ENCODE measurements at places on chromosomes 3 and 15.

- H3K36me3 ChIP-seq = no peaks in the 10 kb centered on the region
- DNase-seq = no peak
- H3K27me3 ChIP-seq = peaks cover 38% of the 10 kb centered on the region
These were observed 127.8 kb upstream of the SLC7A14 start for GRCh38 chr3:170713653-170714052.

DNA sequence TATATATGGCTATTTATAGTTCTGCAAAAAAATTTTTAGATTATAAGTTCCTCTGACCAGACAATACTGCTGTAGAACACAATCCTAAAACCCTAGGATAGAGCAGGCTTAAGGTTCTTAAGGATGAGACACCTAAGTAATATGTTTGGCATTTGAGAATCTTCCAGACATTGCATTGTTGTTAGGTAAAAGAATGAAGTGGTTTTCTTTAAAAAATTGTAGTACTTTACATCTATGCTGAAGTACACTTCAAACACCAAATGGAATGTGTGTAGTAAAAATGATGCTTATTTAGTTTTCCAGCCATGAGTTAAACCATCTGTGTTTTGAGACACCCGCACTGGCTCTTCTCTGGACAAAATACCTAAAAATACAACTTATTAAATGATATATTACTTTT is 857.7 kb downstream of the OTOL1 start:
- no peaks in the 10 kb centered on the region for H3K4me1 ChIP-seq
- no peak overlapping the region for H3K4me3 ChIP-seq
- H3K36me3 ChIP-seq = no peaks in the 10 kb centered on the region
- DNase-seq = no peak
- no peaks in the 10 kb centered on the region for H3K27me3 ChIP-seq

GRCh38 chr3:100982710-100983109 is 10.5 kb downstream of the ABI3BP start:
- H3K27me3 ChIP-seq = peaks cover 4% of the 10 kb centered on the region
- H3K27ac ChIP-seq = no peak overlapping the region
- no peak overlapping the region for H3K4me3 ChIP-seq
- no peak for DNase-seq

DNA sequence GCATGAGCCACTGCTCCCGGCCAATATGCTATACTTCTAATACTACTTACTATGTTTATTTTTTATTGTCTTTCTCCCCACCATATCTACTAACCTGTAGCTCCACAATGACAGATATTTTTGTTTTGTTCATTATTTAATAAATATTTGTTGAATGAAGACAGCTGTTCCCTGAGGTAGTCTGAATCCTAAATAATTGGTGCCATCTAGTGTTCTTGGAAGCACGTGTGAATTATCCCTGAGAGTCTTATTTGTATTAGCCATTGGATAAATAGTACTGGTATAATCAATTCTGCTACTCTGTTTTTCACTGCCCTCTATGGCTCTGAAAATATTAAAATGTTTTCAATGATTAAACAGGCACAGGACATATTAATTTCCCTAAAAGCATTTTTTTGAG is 5.6 kb upstream of the APPL1 start:
- peaks cover 3% of the 10 kb centered on the region for H3K4me1 ChIP-seq
- DNase-seq = no peak
- no peaks in the 10 kb centered on the region for H3K36me3 ChIP-seq

DNA sequence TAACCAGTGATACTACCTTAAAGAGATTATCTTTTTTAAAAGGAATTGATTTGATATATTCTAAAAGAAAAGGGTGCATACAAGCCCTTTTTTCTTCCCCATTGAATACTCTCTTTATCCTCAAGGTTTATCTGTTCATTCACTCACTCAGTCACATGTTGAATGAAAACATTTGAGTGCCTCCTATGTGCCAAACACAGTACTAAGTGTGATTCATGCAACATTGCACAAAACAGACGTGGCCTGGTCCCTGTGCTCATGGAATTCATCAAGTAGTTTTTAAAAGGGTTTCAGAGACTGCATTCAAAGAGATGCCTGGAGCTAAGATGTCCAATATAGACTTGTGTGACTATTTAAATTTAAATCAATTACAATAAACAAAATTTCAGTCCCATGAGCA is 462.2 kb upstream of the MDFIC2 start:
- H3K4me3 ChIP-seq = no peak overlapping the region
- peaks cover 11% of the 10 kb centered on the region for H3K4me1 ChIP-seq
- DNase-seq = no peak

GRCh38 chr3:192005989-192006388 is 545.0 kb downstream of the PYDC2 start:
- no peaks in the 10 kb centered on the region for H3K4me1 ChIP-seq
- H3K27me3 ChIP-seq = no peaks in the 10 kb centered on the region
- no peak for DNase-seq
- H3K4me3 ChIP-seq = no peak overlapping the region
- H3K36me3 ChIP-seq = no peaks in the 10 kb centered on the region

DNA sequence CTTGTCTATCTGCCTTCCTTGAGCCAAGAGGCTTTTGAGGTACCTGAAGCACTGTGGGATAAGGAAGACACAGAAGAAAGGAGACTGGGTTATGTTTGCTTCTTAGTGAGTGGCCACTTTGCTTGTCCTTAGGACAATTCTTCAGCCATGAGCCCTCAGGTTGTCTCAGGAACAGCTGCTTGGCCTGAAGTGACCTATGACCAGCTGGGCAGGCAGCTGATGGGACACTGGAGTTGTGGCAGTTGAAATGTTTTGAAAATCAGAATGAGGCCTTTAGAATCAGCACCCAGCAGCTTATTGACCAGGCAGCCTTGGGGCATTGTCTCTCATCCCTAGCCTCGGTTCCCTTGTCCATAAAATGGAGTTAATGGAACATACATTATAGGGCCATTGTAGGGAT is 37.0 kb downstream of the RBP2 start:
- no peak overlapping the region for H3K4me3 ChIP-seq
- no peaks in the 10 kb centered on the region for H3K4me1 ChIP-seq
- H3K27ac ChIP-seq = no peak overlapping the region
- DNase-seq = no peak
- no peaks in the 10 kb centered on the region for H3K27me3 ChIP-seq

DNA sequence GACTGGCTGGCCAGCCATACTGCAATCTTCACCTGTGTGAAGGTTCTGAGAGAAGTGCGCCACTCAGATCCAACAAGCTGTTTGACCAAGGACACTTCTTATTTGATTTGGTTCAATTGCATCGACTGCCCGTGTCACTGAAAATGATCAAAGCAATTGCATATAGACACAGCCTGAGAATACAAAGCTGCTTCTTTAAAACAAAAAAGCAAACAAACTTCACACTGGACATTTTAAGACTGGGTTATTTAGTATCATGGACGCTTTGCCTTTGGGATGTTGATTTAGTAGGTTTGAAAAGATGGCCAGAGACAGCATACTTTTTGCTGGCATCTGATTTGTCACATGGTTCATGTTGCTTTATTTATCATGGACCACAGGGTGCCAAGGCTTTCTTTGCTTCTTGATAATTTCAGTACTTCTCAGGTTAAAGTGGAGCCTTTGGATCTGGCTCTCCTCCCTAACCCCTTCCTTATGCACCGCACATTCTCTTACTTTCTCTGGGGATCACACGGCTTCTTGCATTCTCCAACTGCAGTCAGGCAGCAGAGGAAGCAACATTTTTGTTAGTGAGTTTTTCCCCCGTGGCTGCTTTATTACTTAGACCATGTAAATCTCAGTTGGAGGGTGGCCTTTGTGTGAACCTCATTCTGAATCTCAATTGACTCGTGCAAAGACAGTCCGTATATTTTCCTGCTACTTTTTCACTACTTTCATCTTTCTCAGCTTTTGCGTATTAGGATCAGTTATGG is 151.0 kb downstream of the CD47 start:
- no peak overlapping the region for H3K27ac ChIP-seq
- no peak for DNase-seq
- H3K27me3 ChIP-seq = no peaks in the 10 kb centered on the region
- no peaks in the 10 kb centered on the region for H3K36me3 ChIP-seq
- no peak overlapping the region for H3K4me3 ChIP-seq

DNA sequence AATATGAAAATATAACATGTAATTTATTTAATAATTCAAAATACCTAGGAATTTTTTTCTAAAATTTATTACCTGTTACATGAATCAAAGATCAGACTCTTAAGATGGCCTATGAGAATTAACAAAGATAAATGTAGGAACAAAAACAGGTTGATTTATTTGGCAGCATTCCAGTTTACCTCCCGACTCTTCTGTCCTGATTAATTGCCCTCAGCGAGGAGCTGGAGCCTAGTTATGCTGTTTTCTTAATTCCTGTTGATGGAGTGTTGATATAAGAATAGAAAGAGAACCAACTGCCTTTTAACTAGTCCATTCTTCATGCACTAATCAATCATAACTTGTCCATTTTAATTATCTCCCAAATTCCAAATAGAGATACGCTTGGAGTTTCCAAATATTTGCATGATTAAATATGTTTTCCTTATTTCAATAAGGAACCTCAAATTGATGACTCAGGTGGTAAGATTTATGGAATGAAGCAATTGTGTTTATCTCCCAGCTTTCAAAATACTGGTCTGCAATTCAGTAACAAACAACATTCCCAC is 10.6 kb upstream of the CPB1 start:
- no peak overlapping the region for H3K27ac ChIP-seq
- H3K4me3 ChIP-seq = no peak overlapping the region
- H3K27me3 ChIP-seq = peaks cover 6% of the 10 kb centered on the region
- no peak for DNase-seq

DNA sequence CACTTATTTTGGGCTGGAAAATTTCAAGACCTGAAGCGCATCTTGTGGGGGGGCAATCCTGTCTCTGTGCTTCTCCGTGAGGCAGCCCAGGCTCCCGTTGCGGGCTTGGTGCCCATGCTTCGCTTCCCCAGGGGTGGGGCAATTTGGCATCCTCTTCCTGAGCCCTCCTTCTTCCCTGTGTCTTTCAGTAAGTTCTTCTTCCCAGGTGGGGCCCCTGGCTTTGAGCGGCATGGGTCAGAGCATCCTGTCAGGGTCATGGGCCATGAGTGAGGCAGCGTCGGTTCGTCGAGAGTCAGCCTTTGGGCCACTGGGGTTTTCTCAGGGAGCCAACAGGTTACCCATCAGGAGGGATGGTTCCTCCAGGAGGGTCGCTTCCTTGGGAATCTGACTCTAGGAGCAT is 200.7 kb downstream of the UBE3A start:
- no peak for DNase-seq
- H3K4me1 ChIP-seq = no peaks in the 10 kb centered on the region
- no peaks in the 10 kb centered on the region for H3K27me3 ChIP-seq
- no peak overlapping the region for H3K4me3 ChIP-seq

DNA sequence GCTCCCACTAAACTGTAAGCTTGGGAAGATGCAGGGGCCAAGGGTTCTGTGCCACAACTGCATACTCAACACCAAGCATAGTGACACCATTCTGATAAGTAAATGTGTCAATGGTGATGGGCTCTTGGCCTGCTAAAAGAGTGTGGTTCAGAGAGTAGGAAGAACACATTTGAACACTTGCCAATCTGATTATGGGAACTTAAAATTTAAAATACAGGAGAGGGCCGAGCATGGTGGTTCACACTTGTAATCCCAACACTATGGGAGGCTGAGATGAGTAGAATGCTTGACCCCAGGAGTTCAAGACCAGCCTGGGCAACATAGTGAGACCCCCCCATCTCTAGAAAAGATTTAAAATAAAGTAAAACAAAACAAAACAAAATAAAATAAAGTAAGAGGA is 34.1 kb downstream of the PTPN9 start:
- no peak overlapping the region for H3K4me3 ChIP-seq
- H3K27ac ChIP-seq = no peak overlapping the region
- no peak for DNase-seq
- H3K36me3 ChIP-seq = no peaks in the 10 kb centered on the region
- no peaks in the 10 kb centered on the region for H3K27me3 ChIP-seq

GRCh38 chr15:100090411-100090810 is 251.4 kb downstream of the ADAMTS17 start:
- H3K27me3 ChIP-seq = no peaks in the 10 kb centered on the region
- no peaks in the 10 kb centered on the region for H3K4me1 ChIP-seq
- H3K4me3 ChIP-seq = no peak overlapping the region
- H3K36me3 ChIP-seq = peaks cover 3% of the 10 kb centered on the region
- DNase-seq = no peak
- no peak overlapping the region for H3K27ac ChIP-seq

DNA sequence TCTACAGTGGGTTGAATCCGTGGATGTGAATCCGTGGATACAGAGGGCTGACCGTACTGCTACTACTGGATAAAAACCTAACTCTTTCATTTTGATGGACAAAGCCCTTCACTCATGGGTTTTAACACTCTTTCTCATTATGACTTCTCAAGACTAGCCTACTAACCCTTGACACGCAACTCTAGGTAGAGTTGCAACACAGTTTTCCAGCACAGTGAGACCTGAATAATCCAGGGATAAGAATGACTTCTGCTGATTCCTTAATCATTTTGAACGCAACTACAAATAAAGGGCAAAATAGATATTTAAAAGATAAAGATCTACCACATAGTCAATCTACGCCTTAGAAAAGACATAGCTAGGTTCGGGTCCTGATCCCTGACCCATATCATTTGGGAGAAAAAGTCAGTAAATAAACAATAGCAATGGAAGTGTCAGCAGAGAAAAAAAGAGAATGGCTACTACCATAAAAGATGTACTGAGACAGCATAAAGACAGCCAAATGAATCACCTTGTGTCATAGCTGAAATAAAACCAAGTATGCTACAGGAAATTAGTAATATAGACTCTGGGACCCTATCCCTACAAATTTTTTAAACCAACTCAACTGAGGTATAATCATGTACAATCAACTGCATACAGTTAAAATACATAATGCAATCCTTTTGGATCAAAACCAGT is 87.6 kb downstream of the DPH6 start:
- H3K27ac ChIP-seq = no peak overlapping the region
- H3K4me3 ChIP-seq = no peak overlapping the region
- H3K4me1 ChIP-seq = no peaks in the 10 kb centered on the region

DNA sequence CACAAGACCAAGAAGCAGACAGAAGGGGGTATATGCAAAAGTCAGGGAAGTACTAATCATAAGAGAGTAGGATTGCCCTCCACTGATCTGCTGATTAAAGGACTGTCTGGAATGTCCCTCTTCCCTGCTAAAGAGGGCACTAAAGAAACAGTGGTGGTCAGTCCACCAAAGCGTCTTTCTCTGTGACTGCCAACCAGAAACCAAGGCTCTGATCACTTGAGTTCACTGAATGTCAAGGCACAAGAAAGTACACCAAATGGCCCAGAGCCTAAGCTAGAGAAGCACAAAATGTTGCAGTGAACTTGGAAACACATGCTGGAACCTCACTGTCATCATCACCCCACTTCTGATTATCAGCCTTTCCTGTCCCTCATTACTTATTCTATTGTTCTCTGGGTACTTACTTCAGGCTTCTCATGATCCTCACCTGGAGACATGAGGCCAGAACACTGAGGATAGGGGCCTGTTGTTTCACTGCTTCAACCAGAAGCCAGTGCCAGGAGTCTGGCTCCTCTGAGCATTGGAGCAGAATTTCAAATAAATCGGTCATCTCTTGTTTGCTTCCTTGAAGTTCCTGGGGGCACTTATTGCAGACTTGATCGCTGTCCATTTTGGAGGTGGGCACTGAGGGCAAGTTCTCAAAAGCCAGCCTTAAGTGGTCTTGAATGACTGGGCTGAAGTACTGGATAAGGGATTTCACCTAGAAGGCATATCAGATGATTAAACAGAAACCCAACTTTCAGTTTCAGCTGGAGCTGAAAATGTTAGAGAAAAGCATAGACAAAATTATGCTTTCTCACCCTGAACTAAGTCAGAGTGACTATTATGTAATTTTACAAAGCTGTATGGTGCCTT is 58.9 kb downstream of the EIF3J start:
- no peak for DNase-seq
- peaks cover 34% of the 10 kb centered on the region for H3K36me3 ChIP-seq
- H3K4me3 ChIP-seq = no peak overlapping the region
- no peaks in the 10 kb centered on the region for H3K27me3 ChIP-seq
- peaks cover 36% of the 10 kb centered on the region for H3K4me1 ChIP-seq
- peak overlapping the region; percentile 67 for H3K27ac ChIP-seq

Measured in activated CD8-positive, alpha-beta T cell treated with anti-CD3 and anti-CD28 coated beads for 36 hours (primary cell).